ENCODE measurements at places on chromosomes 3 and 15.

GRCh38 chr3:81808900-81809299 is 47.5 kb upstream of the GBE1 start:
- DNase-seq: no peak

GRCh38 chr3:147773116-147773630 is 364.0 kb downstream of the ZIC1 start:
- no peak for DNase-seq

DNA sequence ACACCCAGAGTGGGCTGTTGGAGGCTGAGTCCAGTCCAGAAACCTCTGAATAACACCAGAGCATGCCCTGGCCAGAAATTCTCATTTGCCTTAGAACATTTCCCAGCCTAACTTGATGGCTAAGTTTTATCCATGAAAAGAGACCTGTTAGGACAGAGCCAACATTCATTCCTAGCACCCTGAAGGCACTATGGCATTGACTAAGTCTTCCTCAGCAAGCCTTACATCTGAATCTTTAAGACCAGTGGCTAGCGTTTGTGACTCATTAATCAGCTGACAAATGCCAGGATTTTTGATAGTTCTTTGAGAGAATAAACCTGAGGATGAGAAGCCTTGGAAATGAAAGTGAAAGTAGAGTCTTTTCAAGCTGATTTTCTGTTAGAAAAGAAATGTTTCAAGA is 1087.1 kb upstream of the ALCAM start:
- DNase-seq: no peak

- DNase-seq: no peak
Measured at GRCh38 chr3:99330924-99331532, 307.4 kb upstream of the COL8A1 start.

DNA sequence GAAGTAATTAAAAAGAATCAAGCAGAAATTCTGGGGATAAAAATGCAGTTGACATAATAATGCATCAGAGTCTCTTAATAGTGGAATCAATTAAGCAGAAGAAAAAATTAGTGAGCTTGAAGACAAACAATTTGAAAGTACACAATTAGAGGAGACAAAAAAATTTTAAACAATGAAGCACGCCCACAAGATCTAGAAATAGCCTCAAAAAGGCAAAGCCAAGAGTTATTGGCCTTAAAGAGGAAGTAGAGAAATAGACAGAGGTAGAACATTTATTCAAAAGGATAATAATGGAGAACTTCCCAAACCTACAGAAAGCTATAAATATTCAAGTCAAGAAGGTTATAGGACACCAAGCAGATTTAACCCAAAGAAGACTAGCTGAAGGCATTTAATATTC is 113.3 kb downstream of the TBC1D2B start:
- no peak for DNase-seq

All from BJ (cell line).